ENCODE measurements at places on chromosomes 12 and 14.

GRCh38 chr12:124536641-124537040 is 30.8 kb downstream of the NCOR2 start:
- DNase-seq = no peak

- DNase-seq = no peak
Measured at GRCh38 chr14:83940253-83940652, 1589.7 kb upstream of the FLRT2 start.

GRCh38 chr12:26878661-26879119 is 45.7 kb upstream of the ITPR2 start:
- no peak for DNase-seq

DNA sequence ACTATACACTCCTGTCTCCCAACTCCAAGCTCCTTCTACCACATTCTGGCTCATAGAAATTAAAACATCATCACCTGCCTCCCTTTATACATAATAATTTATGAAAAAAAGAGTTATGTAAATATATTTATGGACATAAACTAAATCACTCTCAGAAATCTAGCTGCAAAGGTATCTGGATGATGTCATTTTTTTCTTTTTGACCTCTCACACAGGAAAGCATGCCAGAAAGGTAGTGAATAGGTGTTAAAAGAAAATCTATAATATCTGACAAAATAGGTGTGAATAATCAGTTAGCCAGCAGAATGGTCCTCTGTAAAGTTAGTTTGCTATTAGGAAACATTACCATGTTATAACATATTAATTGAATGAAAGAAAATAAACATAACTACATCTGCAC is 7.7 kb downstream of the LRRIQ1 start:
- no peak for DNase-seq

DNA sequence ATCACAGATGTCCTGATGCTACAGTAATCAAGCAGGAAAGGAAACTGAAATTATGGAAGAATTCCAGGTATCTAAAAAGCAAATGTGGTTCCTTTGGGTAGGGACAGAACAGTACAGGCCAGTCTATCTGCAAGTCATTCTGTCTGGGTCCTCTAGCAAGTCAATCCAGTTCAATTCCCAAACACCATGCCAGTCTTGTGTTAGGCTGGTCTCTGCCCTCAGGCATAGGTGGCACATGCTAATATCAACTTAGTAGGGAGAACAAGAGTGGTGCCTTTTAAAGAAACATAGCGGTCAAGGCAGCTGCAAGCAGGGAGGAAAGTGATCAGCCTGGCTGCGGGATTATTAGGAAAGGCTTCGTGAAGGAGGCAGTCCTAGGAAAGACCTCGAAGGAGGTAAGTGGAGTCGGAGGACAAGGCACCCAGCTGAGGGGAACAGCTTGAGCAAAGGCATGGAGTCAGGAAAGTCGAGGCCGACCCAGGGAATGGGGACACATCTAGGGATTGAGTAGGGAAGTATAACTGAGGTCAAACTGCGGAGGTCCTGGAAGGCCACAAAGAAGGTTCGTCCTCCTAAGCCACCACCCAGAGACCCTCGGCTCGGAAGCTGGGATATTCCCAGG is 3.8 kb upstream of the PLEKHG6 start:
- no peak for DNase-seq

DNA sequence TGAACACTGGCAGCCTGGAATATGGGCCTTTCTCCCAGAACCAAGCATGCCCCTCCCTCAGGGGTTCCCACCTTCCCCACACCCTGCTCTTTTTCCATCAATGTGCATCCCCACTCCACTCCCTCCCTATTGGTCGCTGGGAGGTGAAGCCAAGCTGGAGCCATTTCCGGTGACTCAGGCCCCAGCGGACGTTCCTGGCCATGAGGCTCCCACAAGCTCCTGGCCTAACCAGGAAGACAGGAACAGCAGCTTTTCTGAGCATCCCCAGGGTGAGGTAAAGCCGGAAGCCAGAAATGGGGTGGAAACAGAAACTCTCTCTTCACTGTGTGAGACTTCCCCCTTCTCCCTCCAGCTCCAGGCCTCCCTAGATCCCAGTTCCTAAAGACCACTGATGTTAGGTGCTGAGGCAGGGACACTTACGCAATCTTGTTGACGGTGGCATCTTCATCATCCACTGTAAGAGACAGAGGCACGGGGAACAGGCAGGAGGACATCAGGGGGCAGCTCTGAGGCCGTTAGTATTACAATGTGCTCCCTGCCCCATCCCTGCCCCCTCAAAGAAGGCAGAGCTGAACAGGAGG is 5.1 kb downstream of the LMBR1L start:
- no peak for DNase-seq

- DNase-seq = no peak
Measured at GRCh38 chr12:124505001-124505818, 62.2 kb downstream of the NCOR2 start.

- DNase-seq = no peak
Measured at GRCh38 chr14:51216602-51217001, 23.4 kb upstream of the TMX1 start.
